Naive thymus-derived CD4-positive, alpha-beta T cell (primary cell): ENCODE measurements at places on chromosomes 16 and 17. TPM values are rescaled to one million over a fixed set of nuclear protein-coding genes. Genes with fewer than 3 reads are reported as not detected.

The CACNG5 gene
- not detected for total RNA-seq

The PRSS27 gene
- 0.46 TPM for total RNA-seq

The FBXW10 gene
- not detected for total RNA-seq

The SAMD14 gene
- total RNA-seq = 0.70 and 1.2 TPM in 2 replicates

DNA sequence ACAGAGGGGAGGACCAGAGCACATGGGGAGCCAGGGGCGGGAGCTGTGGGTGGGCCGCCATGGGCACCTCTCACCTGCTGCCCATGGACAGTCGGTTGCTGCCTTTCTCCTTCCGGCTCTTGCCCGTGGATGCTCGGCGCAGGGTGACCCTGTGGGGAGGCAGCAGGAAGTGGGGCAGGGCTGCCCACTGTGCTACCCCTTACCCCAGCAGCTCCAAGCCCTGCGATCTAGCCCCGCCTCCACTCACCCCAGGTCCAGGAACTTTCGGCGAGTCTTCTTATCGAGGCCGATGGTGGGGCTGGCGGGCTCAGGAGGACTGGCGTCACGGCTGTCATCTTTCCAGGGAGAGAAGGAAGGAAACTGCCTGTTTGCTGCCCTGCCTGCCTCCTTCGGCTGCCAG lies 14.2 kb downstream of the SAMD14 start:
- H3K4me1 ChIP-seq = peaks cover 4% of the 10 kb centered on the region
- H3K4me3 ChIP-seq = no peak overlapping the region
- H3K36me3 ChIP-seq = no peaks in the 10 kb centered on the region
- peaks cover 9% of the 10 kb centered on the region for H3K27me3 ChIP-seq
- no peak for DNase-seq

DNA sequence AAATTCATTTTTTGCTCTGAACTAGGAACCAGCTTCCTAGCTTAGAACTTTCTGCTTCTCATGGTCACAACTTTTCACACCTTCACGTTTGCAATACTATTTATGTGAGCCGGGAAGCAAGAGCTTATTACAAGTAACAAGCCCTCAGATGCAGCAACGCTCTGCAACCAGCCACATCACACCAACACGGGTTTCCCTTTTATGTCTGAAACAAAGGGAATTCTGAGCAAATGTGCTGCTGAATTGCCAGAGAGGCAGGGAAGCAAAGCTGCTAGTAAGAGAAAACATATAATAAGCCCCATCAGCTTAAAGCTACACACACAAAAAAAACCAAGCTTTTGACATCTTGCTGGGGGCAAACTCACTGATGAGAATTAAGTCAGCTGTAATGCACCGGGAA lies 122.2 kb downstream of the SLC39A11 start:
- H3K27ac ChIP-seq = no peak overlapping the region
- no peak overlapping the region for H3K4me3 ChIP-seq
- no peak for DNase-seq
- H3K27me3 ChIP-seq = no peaks in the 10 kb centered on the region
- no peaks in the 10 kb centered on the region for H3K36me3 ChIP-seq

DNA sequence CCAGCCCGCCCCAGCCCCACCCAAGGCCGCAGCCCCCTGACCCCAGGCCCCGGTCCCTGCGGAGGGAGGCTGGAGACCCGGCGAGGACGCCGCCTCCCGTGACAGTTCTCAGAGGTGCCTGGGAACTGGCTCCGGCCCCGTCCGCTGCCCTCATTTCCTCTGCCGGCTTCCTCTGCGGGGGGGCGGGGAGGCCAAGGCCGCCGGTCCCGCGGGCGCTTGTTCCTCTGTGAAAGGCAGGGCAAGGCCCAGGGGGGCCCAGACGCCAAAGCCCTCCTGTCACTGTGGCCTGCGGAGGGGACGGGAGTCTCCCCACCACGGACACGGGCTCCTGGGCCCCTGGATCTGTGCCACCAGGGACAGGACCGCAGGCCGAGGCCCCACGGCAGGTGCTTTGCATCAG lies 5.0 kb upstream of the PVALEF start:
- no peaks in the 10 kb centered on the region for H3K36me3 ChIP-seq
- no peak for DNase-seq
- no peaks in the 10 kb centered on the region for H3K27me3 ChIP-seq
- no peak overlapping the region for H3K4me3 ChIP-seq
- H3K4me1 ChIP-seq = no peaks in the 10 kb centered on the region

GRCh38 chr17:66691644-66692420 lies 143.1 kb upstream of the CACNG5 start:
- no peak overlapping the region for H3K27ac ChIP-seq
- H3K36me3 ChIP-seq = peaks cover 87% of the 10 kb centered on the region
- no peaks in the 10 kb centered on the region for H3K27me3 ChIP-seq
- no peaks in the 10 kb centered on the region for H3K4me1 ChIP-seq
- no peak for DNase-seq
